Inflammatory macrophage treated with lipopolysaccharide for 1 hour (primary cell): ENCODE measurements at places on chromosomes 7 and 10.

DNA sequence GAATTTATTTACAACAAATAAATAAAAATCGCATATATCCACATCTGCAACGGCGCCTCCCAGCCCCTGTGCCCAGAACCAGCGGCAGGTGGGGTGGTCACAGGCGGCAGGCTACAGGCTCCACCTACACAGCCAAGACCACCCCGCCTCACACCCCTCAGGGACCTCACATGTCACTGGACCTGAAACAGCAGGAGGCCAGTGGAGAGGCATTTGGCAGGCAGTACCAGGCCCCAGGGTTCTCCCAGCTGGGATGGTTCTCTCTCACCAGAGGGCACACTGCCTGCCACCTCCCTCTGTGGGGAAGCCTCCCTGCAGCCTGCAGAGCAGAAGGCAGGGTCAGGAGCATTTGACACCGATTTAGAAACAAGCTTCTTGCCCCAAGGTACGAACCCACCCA is 81.5 kb downstream of the MAD1L1 start:
- no peak for DNase-seq

DNA sequence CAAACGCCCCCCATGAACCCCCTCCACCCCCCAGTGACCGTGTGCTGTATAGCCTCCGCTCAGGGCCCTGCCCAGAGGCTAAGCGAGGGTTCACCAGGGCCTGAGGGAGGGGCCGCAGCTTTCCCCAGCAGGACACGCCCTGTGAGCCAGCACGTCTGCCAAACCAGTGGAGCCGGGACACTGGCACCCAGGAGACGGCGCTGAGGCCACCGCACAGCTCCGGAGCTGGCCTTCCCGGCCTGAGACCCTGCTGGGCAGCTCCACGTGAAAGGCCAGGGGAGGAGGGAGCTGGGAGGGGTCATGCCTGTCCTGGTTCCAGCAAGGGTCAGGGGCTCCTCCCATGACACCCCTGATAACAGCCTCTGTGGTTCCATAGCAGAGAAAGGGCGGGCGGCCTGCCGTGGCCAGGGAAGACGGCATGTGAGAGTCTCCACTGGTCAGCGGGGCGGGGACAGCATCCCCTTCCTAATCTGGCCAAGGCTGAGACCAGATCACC is 278.3 kb downstream of the ELFN1 start:
- no peak for DNase-seq

DNA sequence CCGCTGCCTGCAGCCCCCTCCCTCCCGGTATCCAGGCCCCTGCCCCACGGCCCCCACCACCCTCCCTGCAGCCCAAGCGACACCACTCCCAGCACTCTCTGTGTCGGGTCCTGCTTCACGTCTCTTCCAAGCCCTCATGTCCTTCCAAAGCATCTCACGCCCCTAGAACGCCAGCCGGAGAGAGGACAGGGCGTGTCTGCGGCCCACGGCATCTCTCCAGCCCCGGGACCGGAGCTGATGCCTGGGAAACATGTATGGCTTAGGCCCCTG is 51.1 kb upstream of the PDGFA start:
- no peak for DNase-seq

DNA sequence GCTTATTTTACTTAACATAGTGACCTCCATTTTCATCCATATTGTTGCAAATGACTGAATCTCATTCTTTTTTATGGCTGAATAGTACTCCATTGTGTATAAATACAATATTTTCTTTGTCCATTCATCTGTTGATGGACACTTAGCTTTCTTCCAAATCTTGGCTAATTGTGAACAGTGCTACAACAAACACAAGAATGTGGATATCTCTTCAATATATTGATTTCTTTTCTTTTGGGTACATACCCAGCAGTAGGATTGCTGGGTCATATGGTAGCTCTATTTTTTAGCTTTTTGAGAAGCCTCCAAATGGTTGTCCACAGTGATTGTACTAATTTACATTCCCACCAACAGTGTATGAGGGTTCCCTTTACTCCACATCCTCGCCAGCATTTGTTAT is 58.0 kb downstream of the CREB5 start:
- DNase-seq, result no peak

GRCh38 chr10:68087685-68088401 is 12.8 kb upstream of the HERC4 start:
- DNase-seq, result no peak

GRCh38 chr10:118116715-118117449 is 70.1 kb upstream of the RAB11FIP2 start:
- DNase-seq, result no peak

DNA sequence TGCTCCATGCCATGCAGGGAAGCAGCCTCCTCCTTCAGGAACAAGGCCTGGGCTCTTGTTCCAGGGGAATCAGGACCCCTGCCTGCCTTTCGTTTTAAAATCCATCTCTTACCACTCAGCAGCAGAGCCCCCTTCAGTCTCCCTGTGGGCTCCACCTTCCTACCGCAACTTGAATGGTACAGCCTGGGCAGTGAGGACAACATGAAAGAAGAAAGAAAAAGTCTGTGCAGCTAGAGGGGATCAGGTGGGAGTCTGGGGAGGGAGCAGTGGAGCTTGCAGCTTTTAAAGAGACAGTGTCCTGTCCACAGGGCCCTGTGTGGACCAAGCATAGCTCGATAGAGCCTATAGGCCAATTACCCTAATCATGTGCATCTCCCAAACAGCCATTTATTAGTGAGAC is 3.7 kb downstream of the PLXNA4 start:
- DNase-seq, result no peak

DNA sequence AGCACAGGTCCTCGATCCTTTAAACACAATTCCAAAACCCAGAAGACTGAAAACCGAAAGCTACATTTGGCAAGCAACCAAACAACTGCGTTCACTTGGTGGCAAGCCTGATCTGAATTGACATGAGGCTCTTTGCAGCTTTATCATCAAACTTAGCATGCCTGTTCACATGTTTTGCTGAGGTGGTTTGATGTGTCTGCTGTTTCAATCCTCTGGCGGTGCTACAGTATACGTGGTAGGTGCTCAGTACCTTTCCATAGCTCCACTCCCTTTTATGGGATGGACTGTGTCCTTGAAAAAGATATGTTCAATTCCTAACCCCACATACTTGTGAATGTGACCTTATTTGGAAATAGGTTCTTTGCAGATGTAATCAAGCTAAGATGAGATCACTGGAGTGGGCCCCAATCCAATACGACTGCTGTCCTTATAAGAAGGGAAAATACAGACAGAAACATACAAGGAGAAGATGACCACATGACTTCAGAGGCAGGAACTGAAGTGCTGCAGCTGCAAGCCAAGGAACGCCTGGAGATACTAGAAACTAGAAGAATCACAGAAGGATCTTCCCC is 33.4 kb downstream of the CCDC6 start:
- peak; percentile 43 for DNase-seq

- no peak for DNase-seq
Observed at GRCh38 chr10:8026349-8027259, 27.9 kb upstream of the GATA3 start.

GRCh38 chr7:39672176-39672575 is 48.8 kb downstream of the RALA start:
- no peak for DNase-seq

DNA sequence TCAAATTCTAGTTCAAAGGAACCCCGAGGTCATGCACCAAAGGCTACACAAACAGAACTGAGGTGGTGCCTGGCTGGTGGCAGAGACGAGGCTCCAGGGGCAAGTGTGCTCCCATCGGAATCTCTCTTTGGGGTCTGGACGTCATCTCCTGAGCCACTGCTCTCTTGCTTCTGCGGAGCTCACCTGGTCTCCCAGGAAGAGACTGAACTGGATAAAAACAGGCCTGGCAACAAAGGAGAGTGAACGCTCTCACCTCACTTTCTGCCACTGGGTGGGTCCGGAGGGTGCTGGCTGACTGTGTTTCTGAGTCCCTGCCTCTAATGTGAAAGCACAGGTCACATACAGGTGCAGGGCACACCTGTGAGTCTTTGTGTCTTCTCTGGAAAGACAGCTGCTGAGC is 22.4 kb downstream of the VIPR2 start:
- DNase-seq, result no peak

- no peak for DNase-seq
Observed at GRCh38 chr10:16835228-16835627, 18.0 kb upstream of the RSU1 start.

DNA sequence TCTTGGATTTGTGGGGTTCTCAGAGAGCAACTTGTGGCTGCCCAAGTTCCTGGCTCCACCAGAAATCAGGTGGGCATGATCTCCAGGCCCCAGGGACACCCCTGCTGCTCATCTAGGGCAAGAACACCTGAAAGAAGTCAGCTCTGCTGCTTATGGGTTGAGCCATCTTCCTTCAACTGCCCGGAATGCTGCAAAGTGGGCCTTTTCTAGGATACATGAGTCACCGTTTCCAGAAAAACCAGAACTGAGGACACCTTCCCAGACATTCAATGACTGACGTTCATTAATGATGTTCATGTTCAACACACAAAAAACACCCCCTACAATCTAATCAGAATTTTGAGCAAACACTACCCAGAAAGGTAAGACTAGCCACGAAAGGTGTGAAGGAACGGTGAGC is 98.0 kb downstream of the MAD1L1 start:
- no peak for DNase-seq

DNA sequence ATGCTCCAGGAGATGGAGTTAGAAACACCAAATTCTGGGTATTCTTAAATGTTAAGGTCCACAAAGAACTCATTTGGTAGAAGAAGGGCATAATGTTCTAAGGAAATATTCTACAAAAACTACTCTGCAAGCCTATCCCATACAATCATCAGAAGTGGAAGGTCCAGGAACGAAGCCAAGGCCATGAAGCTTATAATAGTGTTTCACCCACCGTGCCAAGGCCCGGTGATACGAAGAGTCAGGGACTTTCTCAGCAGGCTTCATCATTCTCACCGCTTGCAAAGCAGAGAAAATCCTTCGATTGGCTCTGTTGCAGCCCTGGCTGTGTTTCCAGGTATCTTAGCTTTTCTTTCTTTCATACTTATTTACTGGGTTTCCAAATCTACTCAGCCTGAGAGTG is 351.9 kb upstream of the CELF2 start:
- DNase-seq, result no peak

GRCh38 chr7:620885-621284 is 101.2 kb upstream of the PDGFA start:
- DNase-seq, result no peak

GRCh38 chr7:155220903-155221302 is 76.8 kb upstream of the INSIG1 start:
- DNase-seq, result no peak

DNA sequence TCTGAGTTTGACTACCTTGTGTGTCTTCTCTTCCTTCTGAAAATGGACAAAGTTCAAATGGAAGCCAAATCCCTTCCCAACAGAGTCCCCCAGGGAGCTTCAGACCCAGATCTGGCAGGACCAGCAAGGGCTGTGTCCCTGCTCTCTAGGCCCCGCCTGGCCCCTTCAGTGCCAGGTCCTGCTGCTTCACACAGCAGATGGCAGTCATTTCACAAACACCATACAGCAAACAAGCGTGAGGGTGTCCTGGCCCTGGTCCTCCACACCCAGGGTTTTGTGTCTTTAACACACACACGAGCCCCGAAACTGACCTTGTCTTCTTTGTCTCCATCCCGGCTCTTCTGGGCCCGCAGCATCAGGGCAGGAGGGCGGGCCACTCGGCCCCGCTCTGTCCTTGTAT is 145.0 kb downstream of the TCERG1L start:
- DNase-seq, result no peak

DNA sequence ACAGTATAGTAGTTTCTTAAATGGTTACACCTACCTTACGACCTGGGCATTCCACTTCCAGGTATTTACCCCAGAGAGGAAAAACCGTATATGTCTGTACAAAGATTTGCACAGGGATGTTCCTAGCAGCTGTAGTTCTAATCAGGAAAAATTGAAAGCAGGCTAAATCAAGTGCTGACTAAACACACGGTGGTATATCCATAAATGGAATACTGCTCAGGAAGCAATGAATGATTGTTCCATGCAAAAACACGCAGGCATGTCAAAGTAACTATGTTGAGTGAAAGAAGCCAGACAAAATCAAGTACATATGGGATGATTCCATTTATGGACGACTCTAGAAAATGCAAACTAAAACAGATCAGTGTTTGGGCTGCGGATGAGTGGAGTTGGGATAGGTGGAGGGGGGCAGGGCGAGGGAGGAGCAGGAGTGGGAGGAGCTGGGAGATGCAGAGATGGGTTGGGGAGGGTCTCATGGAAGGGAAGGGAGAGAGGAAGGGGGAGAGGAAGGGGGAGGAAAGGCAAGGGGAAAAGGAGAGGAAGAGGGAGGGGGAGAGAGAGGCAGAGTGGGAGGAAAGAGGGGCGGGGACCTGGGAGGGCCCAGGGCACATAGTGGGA is 484 bp upstream of the MSRB2 start:
- DNase-seq, result no peak

GRCh38 chr7:26696161-26696560 is 168.2 kb downstream of the SKAP2 start:
- DNase-seq, result no peak

DNA sequence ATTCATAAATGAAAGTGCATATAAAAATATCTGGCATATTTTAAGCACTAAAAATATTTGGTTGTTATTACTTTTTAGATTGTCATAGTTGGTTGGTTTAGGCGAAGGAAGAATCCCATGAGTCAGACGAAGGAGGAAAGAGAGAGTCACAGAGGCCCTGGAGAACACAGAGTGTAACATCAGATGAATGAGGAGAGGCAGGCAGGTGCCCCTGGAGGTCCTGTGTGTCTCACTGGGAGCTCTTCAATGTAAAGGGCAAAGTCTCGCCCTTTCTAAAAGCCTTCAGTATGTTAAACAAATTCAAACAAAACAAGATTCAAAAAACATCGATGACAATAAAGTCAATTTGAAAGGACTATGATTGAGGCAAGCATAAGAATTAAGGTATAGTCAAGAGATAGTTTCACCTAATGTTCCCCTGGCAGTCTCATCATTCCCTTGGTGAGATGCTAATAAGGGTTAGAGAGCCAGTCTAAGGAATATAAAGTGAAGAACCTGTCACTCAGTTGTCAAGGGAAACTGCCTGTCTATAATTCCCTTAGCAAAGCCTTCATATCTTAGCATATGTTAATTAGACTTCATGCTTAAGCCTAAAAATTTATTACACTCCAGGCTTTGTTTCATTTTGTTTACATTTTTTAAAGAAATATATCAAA is 194.3 kb downstream of the TPK1 start:
- no peak for DNase-seq
